ENCODE measurements at places on chromosomes 7 and 10.
A peak's percentile ranks its signal among the peaks of the same experiment; 100 is the strongest.

- no peak for DNase-seq
Observed at GRCh38 chr7:94676431-94676830, 20.5 kb upstream of the SGCE start.

DNA sequence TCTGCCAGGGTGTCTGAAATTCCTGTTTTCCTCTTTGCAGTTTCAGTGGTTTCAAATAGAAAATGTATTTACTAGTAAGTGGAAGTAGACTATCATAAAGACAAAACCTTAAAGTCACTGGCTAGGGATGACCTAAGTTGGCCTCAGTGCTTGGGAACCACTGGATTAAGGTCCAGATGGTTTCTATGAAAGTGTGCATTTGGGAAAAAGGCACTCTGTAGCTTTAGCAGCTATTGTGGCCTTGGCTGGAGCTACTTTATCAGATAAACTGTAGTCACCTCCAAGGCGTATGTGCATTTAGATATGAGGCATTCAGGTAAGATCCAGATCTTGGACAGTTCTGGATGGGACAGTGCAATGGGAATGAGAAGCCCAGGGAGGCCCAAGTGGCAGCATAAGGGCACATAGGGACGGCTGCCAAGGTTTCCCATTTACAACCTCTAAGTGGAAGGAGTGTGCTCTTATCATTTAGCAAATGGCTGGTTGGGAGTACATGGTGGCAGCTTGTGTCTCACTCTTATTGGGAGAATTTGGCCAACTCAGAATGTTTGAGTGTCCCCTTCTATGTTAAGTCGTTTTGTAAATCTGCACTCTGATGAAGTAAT lies 185.6 kb downstream of the LRMDA start:
- DNase-seq, result no peak

DNA sequence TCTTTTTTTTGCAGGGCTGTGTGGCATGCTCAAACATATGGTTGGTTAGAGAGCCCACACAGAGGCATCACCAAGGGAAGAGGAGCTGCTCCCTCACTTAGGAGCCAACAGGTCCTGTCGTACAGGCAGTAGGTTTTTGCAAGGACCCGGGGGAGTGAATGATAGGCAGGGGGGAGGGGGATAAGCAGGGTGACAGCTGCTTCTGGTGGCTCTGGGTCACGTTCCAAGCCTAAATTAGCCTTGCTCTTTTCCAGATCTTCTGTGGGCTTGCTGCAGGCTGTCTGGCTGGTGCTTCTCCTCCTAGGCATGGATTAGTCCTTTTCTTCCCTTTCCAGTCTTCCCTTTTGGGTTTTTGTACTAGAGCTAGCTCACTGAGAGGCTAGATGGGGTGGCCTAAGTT lies 117.7 kb upstream of the PODXL start:
- no peak for DNase-seq

- no peak for DNase-seq
Observed at GRCh38 chr7:142327628-142328405, 70.0 kb upstream of the PRSS58 start.

- DNase-seq, result no peak
Observed at GRCh38 chr7:87548123-87548919, 52.4 kb downstream of the ABCB1 start.

DNA sequence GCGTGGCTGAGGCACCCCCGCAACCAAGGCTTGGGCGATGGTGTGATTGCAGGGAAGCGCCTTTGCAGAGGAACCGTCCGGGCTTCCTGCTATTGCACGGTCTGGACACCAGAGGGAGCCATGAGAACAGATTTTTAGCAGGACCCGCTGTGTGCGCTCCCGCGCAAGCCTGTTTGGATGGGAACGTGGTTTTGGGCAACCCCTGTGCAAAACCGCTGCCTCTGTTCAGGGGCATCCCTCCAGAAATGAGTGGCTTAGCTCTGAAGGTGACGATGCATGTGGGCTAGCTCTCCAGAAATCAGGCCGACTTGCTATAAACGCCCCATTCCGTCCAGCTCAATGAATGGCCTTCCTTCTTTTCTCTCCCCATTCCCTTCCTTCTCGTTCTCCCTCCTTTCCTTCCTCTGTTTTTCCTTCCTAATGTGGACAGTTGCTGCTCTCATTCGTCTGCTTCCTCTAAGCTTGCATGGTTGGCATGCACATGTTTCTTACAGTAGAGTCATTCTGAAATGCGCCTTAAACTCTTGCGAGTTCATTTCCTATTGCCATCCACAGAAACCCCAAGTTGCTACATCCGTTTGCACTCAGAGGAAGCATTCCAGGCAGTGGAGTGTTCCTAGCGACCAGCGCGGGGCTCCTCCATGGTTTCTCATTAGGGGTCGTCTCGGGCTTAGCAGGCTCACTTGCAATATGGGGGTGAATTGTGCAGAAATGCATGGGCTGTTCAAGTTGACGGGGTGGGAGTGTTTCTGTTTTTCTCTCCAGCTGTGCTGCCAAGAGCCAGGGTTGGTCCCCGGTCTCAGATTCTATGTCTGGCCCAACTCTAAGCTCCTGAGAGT lies 302.5 kb upstream of the GALNT17 start:
- DNase-seq, result peak; percentile 48

DNA sequence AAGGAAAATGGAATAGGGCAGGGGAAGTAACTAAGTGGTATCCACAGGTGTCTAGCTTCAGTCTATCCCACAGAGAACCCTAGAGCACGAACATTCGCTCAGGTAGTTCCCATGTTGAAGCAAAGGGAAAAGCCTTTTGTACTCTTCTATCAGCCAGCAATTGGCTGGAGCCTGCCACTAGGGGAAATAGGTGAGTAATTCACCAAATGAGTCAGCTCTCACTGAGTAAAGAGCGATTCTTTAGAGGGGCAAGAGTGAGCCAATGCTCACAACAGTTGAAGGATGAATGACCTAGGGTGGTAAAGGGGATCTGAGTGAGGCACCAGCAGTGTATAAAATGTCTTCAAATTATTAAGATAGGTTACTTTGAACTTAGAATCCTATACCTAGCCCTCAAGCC lies 94.1 kb upstream of the ZNF800 start:
- no peak for DNase-seq

- DNase-seq, result no peak
Observed at GRCh38 chr10:102945962-102946361, 27.9 kb downstream of the CNNM2 start.

DNA sequence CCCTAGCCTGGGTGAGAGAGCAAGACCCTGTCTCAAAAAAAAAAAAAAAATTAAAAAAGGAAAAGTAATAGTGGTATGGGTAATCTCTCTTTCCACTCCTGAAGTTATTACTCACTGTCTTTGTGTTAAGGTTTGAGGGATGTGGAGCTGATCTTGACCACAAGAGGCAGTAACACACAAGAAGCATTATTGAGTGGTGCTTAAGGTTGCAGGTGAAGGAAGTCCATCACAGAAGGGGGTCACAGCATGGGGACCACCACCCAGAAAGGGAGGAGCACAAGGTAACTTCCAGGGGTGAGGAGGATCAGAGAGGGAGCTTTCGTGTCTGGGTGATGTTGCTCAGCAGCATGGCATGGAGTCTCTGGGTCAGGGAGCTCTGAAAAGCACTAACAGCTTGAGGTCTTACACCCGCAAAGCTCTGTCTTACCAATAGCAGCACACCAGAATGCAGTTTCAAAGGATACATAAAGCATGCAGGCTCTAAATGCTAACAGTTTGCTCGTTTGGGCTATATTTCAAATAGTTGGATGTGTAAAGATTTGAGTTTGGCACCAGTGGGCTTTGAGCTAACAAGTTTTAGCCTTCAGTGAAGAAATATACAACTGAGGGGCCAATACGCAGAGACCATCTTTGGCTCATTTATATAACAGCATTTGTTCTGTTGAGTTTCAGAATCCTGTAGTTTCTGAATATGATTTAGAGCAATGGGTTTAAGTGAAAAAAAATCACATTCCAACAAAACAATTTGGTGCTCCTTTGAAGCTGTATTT lies 100.4 kb upstream of the DNAJC1 start:
- DNase-seq, result no peak

DNA sequence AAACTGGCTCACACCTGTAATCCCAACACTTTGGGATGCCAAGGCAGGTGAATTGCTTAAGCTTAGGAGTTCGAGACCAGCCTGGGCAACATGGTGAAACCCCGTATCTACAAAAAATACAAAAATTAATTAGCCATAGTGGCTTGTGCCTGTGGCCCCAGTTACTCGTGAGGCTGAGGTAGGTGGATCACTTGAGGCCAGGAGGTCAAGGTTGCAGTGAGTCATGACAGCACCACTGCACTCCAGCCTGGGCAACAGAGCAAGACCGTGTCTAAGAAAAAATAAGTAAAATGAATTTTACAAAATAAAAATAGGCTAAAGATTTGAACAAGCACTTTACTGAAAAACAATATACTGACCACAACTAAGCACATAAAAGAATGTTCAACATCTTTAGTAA lies 9.8 kb upstream of the ORC5 start:
- DNase-seq, result no peak

DNA sequence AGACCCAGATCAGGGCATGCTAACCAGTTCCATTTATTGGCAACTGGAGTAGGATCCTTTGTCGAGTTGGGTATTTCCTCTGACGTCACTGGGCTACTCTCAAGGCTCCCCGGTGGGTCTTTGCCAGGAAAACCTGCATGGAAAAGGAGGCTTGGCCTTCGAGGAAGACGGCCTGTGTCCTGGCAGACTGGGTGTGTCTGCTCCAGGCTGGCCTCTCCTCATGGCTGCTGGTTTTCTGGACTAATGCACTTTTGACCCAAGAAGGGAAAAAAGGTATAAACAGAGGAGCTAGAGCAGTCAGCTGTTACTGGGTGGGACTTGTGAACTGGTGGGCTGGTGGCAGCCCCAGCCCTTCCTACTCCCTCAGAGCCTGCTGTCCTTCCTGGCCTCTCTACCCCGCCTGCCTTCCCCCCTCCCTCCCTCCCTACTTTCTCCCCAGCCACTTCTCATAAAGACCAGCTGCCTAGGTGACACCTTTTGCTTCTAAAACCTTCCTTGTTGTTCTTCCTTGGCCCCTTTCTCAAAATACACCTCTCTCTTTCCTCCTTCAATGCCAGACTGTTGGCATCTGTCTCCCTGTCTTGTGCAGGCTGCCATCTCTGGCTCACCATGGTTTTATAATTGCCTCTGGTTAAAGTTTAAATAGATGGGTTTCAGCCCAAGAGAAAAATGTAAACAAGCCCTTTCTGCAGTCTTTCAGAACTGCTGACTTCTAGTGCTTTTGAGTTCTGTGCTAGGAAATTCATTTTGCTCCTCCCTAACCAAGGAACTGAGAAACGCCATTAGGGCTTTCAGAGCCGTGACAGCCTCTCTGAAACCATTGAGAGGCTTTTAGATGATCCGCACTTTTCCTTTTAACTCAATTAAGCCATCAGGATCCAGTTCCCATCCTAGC lies 101.8 kb upstream of the MKLN1 start:
- peak; percentile 16 for DNase-seq

GRCh38 chr10:3950676-3951275 lies 165.8 kb upstream of the KLF6 start:
- DNase-seq, result no peak

GRCh38 chr10:62166331-62167131 lies 102.1 kb downstream of the RTKN2 start:
- DNase-seq, result peak; percentile 69

DNA sequence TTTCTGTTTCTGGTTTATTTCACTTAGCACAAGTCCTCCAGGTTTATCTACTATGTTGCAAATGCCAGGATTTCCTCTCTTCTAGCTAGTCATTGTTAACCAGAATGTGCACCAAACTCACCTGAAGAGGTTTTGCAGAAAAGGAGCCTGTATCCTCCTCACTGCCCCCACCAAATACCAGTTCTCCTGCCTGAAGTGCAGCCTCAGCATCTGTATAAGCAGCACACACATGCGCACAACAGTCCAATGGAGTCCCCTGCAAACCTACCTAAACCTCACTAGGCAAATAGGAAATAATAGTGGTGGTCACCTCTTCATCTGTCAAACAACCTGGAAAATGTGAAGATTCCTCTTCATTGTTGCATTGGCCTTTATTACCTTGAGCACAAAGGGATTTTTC lies 237.8 kb downstream of the PAXIP1 start:
- DNase-seq, result no peak

GRCh38 chr10:130337305-130337640 lies 201.1 kb downstream of the GLRX3 start:
- no peak for DNase-seq

- DNase-seq, result no peak
Observed at GRCh38 chr7:2964208-2964607, 79.5 kb downstream of the CARD11 start.

DNA sequence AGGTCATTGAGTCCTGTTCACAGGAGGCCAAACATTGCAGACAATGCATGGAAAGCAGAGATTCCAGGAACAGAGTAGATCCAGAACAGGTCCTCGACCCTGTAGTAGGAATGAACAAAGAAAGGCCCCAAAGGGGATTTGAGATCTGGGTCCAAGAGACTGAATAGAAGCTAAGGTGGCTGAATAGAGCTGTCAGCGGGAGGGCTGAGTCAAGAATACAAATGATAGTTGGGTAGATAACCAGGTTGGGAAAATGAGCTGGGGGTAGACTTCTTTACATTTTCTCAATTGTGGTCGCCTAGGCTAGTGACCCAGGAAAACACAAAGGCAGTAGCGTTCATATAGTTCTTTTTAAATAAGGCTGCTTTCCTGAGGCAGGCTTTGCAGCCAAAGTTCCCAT lies 103.4 kb upstream of the ELMO1 start:
- no peak for DNase-seq
